NCI-H1417 (cell line): ENCODE measurements at places on chromosomes 13 and 19.

- DNase-seq = peak; percentile 48
These were observed 232.5 kb upstream of the SERP2 start for GRCh38 chr13:44140888-44141724.

- no peak for DNase-seq
These were observed 322.7 kb downstream of the SUCLA2 start for GRCh38 chr13:47678201-47678968.

GRCh38 chr19:53254411-53255341 lies at the start of gene ZNF677:
Gene ZNF677 (minus strand): TSS chr19:53254873. CDS start chr19:53251550, 3,323 bp downstream.
- DNase-seq = peak; percentile 77

GRCh38 chr13:108113407-108113806 lies 101.9 kb downstream of the LIG4 start:
- peak; percentile 55 for DNase-seq

GRCh38 chr19:778910-779653 lies 18.2 kb upstream of the PTBP1 start:
- peak; percentile 59 for DNase-seq

DNA sequence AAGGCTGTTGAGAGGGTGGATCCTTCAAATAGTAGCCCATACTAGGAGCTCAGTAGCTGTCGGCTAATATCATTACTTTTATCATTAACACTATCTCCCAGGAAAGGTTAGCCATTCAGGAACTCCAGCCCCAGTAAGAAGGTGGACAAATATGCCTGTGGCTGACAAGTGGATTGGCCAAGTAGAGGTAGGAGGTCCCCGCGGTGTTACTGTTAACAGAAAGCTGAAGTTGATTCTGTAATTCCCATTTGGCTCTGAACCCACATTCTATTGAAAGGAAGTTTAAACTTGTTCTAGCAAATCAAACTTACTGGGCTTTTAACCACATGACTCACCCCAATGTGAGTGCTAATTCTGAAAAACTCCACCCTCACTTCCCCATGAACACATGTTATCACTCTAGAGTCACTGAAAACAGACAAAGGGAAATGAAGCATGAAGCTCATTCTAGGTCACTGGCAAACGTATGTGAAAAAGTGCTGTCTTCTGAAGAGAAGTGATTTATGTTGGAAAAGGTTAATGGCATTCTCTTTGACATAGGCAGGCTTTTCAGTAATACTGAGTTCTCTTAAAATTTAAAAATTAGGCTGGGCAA lies 273.5 kb downstream of the FGF14 start:
- peak; percentile 33 for DNase-seq

DNA sequence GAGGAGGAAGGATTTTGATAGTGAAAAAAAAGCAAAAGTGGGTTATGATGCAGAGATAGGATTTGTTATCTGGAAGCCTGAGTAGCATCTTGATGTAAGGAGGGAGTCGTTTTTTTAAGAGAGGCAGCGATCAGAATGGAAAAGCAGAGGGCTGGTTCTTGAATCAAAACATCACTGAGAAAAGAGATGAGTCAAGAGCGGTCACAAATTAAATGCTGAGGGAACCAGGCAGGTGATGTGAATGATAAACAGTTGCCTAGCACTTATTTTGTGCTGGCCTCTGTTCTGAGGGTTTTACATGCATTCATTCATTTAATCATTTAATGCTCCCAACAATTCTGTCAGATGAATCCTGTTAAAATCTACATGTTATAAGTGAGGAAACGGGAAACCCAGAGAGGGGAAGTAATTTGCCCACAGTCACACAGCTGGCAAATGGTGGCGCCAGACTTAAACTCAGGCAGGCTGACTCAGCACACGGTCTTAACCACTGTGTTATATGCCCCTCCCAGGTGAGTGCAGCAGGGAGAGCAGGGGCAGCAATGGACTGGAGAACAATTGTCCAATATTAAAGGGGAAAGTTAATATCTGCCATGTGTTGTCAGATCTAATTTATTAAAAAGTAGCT lies 21.4 kb downstream of the SIGLECL1 start:
- DNase-seq = no peak

GRCh38 chr19:18223860-18224524 lies 2.2 kb downstream of the PDE4C start:
- peak; percentile 48 for DNase-seq

DNA sequence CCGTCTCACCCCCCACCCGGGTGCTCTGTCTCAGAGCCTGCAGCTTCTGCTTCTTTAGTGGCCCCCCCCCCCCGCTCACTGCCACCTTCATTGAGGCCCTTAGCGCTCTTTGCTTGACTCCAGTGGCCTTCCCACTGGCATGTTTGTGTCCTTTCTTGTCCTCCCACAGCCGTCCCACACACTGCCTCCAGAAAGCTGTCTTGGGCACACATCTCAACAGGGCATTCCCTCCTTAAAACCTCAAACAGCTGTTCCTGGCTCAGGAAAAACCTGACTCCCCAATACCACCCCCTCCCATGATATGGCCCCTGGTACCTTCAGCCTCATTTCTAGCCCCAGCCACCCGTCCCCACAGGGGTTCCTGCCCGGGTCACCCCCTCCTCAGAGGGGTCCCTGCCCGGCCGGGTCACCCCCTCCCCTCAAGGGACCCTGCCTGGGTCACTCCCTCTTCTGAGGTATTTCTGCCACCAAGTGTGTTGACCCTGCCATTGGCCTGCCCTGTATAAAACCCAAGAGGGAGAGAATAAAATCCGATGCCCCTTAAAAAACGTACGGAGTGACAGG lies 8.9 kb downstream of the B3GLCT start:
- no peak for DNase-seq

GRCh38 chr19:16227837-16228636 lies 30.3 kb downstream of the AP1M1 start:
- no peak for DNase-seq

DNA sequence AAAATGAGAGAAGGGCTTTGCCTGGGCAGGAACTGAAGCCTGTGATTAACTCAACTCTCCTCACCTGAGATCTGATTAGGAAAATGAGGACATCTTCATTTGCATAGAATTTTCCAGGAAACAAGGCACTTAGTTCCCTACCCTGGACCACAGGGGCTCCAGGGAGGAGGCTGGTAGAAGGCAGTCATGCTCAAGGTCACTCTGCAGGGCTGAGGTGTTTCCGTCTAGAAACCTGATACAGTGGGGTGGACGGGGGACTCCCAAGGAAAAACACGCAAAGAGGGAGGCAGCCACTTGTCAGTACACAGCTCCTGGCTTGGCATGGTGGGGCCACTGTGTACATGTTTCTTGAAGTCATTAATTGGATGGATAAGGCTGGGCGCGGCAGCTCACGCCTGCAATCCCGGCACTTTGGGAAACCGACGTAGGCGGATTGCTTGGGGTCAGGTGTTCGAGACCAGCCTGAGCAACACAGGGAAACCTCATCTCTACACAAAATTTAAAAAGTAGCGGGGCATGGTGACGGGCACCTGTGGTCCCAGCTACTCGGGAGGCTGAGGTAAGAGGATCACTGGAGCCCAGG lies 6.0 kb downstream of the KLK14 start:
- no peak for DNase-seq

DNA sequence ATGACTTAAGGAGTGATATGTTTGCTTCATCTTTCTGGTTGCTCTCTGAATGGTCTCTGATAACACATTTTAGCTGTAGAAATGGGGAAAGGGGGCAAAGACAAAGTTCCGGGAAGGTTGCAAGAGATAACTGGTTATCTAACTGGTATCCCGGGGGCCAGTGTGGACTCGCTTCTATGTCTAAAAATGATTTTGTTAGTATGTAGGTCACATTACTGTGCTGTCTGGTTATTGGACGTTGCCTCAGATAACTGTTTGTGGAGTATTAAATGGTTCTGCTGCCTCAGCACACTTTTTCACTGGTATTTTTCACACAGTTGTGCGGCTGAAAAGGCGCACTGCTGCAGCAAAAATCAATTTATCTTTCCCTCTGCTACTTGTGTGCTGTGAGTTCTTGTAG lies 63.0 kb upstream of the ZNF536 start:
- DNase-seq = no peak

DNA sequence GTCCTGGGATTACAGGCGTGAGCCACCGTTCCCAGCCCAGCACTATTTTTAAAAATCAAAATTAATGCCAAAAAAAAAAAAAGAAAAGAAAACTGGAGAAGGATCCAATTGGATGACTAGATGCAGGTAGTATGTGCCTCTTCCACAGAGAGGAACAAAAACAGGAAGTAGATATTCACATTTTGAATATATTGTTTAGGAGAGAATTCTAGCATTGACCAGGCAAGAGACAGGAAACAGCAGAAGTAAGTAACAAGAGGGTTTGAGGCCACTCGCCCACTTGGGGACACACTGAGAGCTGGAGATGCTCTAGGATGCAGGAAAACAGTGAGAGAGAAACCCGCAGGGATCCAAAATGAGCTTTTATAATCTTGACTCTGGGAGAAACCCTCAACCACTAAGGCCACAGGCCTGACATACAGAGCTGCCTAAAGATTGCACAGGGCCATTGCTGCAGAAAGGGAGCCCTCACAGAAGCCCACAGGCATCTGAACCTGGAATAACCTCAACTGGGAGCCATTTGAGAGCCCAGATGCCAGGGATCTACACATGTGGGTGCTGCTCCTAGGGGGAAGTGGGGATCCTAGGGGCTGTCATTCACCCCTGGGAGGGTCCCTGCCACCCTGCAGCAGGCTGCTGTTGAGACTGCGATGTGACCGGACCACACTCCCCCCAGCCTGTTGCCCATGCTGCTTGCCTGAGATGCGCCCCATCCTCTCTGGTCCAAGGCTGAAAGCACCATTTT lies 28.2 kb downstream of the IGFL2 start:
- DNase-seq = no peak

DNA sequence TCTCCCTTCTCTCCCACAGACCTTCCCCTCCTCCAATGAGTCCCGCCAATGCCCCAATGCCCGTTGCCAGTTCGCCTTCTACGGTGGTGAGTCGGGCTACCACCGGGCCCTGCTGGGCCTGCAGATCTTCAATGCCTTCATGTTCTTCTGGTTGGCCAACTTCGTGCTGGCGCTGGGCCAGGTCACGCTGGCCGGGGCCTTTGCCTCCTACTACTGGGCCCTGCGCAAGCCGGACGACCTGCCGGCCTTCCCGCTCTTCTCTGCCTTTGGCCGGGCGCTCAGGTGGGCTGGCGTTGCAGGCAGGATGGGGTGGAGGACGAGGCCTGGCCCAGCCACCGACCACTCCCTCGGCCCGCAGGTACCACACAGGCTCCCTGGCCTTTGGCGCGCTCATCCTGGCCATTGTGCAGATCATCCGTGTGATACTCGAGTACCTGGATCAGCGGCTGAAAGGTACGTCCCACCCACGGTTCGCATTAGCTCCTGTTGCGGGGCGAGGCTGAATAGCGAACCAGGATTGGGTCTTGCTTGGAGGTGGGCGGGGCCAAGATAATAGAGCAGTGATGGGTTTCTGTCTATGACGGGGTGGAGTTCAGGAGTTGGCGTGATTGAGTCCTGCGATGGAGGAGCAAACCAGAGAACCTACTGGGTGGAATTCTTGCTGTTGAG lies 11.1 kb downstream of the SLC44A2 start:
- DNase-seq = no peak

- no peak for DNase-seq
These were observed 309.2 kb downstream of the LIG4 start for GRCh38 chr13:107906131-107906530.

GRCh38 chr19:49823472-49823871 lies 5.4 kb downstream of the MED25 start:
- peak; percentile 89 for DNase-seq

- DNase-seq = no peak
These were observed 233.4 kb downstream of the GPC6 start for GRCh38 chr13:93460005-93460404.

DNA sequence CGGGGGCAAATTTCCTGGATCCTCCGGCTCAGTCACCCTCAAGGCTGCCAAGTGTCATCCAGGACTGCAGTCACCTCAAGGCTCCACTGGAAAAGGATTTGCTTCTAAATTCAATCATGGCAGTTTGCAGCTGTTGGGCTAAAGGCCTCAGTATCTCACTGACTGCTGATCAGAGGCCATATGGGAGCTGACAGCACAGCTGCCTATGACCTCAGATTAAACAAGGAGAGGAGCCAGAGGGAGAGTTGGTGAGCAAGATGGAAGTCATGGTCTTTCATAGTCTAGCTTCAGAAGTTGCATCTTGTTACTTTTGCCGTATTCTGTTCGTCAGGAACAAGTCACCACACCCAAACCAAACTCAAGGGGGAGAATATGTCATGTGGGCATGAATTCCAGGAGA lies 849.7 kb downstream of the UQCRFS1 start:
- DNase-seq = no peak

GRCh38 chr19:50415661-50416033 lies 3.1 kb upstream of the SPIB start:
- DNase-seq = no peak

GRCh38 chr19:4557144-4557970 lies 2.1 kb downstream of the SEMA6B start:
- no peak for DNase-seq

GRCh38 chr19:14113762-14114414 lies 3.7 kb downstream of the PRKACA start:
- no peak for DNase-seq

DNA sequence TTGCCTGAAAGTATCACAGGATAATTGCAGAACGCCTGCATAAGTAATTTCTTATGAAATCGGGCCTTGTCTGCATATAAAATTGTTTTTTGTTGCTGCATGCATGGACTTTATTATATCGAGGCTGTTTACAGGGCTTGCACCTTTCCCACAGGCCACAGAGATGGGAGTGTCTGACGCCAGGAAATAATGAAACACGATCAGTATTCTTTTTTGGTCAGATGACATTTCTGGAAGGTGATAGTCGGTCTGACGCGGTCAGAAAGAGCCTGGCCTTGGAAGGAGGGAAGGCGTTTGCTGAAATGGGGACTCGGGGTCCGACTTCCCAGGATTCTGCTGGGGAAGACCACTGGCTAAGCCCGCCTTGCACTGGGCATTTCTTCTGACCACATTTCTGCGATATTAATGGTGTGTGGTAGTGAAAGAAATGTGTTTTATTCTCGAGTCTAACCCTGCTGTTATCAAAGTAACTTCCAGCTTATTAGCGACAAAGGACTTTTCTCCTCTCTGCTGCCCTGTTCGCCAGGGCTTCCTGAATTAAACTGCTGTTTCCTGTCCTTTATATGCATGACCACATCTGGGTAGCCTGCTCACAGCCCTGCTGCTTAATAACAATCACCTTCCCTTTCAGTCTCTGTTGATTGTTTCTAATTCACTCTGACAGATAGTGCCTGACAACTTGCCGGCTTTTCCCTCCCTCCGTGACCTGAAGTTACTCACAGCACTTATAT lies 11.6 kb upstream of the ZNF536 start:
- peak; percentile 2 for DNase-seq

GRCh38 chr13:61672756-61673155 lies 257.1 kb upstream of the PCDH20 start:
- DNase-seq = no peak

DNA sequence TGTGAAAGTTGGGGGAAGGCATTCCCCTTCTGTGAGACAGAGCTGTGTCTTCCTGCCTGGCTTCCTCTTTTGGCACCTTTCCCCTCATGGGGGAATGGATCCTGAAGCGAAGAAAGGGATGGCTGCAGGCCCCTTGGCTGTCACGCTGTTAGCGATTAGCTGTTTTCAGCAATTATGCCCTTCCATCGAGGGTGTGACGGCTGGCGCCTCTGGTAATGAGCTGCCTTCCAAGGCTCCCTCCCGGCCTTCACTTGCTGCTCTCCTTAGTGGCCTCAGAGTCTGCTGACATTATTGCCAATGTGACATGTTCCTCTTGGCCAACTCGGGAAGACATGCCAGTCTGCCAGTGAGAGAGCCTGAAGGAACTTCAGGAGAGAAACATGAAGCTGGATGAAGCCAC lies 162.1 kb downstream of the ZIC5 start:
- DNase-seq = no peak

GRCh38 chr19:58059671-58060078 lies 593 bp downstream of the ZNF135 start:
- DNase-seq = no peak
